Coronary artery (tissue), 2 donors: ENCODE measurements at places on chromosomes 2 and 18.

DNA sequence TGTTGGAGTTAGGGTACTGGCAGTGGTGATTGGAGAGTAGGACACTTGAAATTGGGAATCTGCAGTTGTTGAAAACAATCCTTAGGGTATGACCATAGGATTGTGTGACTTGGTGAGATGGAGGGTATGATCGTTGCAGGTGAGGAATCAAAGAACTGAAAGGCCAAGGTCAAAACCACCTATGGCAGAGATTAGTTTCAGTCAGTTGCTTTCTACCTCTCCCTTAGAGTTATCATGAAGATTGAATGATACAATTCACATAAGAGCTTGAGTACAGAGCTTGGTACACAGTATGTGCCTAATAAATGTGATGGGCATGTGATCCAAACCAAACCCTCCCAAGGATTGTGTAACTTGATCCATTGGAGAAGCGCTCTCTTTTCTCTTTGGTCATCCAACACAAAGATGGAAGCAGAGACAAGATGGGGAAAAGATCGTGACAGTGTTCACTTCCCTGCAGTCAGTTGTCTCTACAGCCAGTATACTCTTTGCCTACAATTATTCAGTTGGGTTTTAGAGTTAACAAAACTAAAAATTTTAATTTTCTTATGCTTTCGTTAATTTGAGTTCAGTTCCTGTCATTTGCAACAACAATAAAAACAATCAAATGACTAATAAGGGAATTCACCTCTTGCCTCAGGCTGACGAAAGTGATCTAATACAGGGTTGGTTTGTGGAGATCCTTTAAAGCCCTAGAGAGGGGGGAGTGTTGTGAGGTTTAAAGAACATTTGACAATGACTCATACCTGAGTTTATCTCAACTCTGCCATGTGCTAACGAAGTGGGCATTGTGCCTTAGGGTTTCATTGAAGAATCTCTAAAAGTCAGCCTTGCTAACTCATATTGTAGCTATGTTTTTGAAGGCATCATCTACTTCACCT is 14.8 kb upstream of the SMAD2 start:
- no peak for DNase-seq

DNA sequence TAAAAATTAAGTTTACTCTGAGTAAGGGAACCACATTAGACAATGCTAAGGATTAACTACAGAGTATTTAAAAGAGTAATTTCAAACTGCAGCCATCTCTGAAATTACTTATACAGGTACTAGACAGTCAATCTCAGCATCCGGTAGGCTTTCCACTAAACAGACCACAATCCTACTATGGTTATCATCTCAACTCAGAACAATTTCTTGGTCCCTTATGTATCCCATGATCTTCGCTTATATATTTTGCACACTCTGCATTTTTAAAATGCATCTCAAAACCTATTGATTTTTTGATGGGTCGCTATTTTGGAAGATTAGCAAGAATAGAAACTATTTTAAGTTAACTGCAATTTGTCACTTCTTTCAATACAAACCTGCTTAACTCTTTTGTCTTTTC is 1.4 kb downstream of the PPP4R1 start:
- DNase-seq = no peak

DNA sequence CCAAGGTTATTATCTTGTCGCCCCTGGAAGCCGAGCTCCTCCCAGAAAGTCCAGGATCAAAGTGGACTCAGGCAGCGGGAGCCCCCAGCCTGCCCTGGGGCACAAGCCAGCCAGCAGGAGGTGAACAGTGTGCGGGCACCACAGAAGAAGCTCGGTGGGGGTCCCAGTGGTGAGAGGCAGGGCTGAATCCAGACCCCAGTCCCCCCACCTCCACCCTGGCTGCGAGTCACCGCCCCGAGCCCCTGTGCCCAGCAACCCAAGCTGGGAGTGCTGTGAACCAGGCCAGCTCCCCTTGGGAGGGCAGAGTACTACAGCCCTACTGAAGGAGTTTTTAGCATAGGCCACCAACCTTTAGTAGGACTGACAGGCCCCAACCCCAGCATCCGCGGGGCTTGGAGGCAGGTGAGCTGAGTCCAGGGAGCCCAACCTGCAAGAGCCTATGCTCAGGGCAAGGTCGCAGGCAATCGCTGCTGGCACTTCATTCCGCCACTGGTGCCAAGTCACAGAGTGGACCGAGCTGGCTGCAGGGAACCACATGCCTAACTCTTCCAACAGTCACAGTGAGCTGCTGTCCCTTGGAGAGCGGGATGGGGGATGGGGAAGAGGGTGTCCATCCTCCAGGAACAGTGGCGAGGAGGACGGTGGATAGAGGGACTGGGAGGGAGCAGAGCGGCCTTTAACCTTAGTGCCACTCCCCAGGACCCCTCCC is 3.0 kb downstream of the PIEZO2 start:
- no peak for DNase-seq

- no peak for DNase-seq
Observed at GRCh38 chr18:74252039-74252395, 39.7 kb downstream of the CYB5A start.

DNA sequence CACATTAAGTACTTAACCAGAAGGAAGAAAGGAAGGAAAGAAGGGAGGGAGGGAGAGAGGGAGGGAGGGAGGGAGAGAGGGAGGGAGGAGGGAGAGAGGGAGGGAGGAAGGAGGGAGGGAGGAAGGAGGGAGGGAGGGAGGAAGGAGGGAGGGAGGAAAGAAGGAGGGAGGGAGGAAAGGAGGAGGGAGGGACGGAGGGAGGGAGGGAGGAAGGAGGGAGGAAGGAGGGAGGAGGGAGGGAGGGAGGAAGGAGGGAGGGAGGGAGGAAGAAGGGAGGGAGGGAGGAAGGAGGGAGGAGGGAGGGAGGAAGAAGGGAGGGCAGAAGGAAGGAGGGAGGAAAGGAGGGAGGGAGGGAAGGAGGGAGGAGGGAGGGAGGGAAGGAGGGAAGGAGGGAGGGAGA is 363.3 kb downstream of the MBD2 start:
- DNase-seq = no peak

- peak; percentile 29 for DNase-seq
Observed at GRCh38 chr18:48913775-48914174, 37.0 kb downstream of the SMAD7 start.

GRCh38 chr18:58161659-58162058 is 117.6 kb downstream of the NEDD4L start:
- DNase-seq = no peak

DNA sequence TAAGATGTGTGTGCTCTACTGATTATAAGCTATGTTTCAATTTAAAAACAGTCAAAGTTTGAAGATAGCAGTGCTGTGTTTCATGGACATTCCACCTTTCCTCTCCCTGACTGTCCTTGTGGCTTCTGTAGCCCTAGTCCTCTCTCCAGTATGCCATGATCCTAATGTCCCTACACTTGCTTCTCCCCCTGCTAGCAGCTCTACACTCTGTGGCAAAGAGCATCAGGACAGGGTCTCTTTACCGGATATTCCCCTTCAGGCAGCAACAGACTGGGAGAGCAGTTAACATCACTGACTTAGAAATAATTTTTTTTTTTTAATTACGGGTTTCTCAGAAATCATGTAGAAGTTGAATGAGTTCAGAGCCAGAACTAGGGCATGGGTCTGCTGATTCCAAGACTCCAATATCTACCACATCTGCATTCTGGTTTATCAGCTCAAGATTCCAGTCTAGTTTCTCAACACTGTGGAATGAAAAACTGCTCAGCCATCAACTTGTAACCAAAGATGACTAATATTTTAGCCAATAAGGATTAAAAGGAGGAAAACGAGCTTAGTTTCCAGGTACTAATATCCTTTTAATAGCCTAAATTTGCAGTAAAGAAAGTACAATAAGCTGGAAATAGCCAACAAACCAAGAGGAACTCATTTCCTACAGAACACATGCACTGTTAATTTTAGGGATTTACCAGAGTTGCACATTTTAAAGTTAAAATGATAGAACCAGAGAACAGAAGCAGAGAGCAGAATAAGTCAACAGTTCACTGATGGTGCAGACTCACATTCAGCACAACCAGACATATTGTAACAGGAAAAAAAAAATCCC is 45.2 kb downstream of the TMEM131 start:
- DNase-seq = no peak

- no peak for DNase-seq
Observed at GRCh38 chr2:33586766-33587165, 12.3 kb downstream of the FAM98A start.

- no peak for DNase-seq
Observed at GRCh38 chr2:108924580-108925251, 64.3 kb downstream of the EDAR start.

DNA sequence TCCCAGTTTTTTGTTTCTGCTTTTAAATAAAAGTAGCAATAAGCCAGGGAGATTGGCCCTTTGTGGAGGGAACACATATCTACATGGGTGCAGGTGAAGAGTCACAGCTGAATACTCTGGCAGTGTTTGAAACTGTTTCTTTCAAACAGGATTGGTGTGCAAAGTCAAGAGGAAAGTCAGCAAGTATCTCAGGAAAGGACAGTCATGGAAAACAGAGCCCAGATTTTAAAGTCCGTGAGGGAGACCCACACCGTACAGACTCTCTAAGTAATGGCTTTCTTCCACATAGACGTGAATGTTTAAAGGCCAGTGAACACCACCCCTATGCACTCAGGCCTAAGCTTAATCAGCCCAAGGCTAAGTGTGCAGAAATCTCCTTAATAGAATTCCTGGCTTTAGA is 95.3 kb downstream of the GFPT1 start:
- DNase-seq = no peak
